Retinal pigment epithelial cell (primary cell): ENCODE measurements at places on chromosomes 6 and 20.

DNA sequence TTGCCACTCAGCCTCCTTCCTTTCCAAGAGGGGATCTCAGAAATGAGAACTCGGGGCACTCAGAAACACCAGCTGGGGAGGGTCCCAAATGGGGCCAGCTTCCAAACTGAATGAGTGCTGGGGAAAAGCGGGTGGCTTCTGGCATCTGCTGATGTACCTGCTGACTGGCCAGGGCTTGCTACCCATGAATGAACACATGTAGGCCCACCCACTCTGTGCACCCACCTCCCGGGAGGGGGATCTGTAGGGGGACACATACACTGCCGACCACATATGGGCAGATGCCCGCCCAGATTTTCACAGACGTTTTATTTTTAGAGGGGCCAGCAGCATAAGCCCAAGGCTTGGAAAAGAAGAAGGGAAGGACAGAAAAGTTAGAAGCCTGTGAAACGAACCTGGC is 231.9 kb upstream of the RNF24 start:
- no peak for DNase-seq

- no peak for DNase-seq
Measured at GRCh38 chr6:6891125-6891721, 216.5 kb upstream of the RREB1 start.

DNA sequence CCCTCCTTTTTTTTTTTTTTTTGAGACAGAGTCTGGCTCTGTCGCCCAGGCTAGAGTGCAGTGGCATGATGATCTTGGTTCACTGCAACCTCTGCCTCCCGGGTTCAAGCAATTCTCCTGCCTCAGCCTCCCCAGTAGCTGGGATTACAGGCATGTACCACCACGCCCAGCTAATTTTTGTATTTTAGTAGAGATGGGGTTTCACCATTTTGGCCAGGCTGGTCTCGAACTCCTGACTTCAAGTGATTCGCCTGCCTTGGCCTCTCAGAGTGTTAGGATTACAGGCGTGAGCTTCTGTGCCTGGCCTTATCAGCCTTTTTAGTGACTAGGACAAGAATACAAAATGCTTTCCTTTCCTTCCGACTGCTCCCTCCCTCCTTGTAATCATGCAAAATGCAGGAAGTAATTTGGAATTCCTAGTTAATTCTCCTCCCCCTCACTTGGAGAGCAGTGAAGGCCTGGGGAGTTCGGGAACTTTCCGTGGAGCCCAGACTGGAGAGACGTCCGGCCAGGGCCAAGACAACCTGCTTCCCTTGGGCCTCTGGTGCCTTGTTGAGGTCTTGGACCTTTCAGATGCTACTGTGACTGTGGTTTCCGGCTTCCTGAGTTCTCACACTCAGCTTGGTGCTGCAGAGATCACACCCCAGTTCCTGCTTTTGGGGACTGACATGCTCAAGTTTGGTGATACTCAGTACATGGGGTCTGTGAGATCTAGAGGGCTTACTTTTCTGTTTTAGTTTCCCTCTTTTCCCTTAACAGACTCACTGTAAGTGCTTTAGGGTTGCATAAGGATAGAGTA is 3.9 kb upstream of the PHF20 start:
- no peak for DNase-seq

GRCh38 chr6:31836047-31836473 is 8.5 kb downstream of the HSPA1B start:
- no peak for DNase-seq

DNA sequence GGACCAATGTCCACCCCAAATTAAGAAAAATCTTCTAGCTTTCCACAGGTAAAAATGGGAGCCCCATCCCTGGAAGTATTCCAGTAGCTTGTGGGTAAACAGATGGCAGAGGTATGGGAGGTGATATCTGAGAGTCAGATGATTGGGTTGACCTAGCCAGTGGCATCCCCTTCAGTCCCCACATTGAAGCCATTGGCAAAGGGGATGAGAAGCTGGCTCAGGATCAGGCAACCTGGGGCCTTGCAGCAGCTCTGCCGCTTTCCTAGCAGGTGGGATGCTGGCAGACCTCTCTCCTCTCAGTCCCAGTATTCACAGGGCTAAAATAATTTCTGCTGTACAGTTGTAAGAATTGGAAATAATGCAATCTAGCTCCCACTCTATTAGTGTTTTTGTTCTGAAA is 108.9 kb upstream of the KCNG1 start:
- DNase-seq: no peak

- DNase-seq: no peak
Measured at GRCh38 chr6:87139236-87139635, 16.1 kb upstream of the ZNF292 start.

DNA sequence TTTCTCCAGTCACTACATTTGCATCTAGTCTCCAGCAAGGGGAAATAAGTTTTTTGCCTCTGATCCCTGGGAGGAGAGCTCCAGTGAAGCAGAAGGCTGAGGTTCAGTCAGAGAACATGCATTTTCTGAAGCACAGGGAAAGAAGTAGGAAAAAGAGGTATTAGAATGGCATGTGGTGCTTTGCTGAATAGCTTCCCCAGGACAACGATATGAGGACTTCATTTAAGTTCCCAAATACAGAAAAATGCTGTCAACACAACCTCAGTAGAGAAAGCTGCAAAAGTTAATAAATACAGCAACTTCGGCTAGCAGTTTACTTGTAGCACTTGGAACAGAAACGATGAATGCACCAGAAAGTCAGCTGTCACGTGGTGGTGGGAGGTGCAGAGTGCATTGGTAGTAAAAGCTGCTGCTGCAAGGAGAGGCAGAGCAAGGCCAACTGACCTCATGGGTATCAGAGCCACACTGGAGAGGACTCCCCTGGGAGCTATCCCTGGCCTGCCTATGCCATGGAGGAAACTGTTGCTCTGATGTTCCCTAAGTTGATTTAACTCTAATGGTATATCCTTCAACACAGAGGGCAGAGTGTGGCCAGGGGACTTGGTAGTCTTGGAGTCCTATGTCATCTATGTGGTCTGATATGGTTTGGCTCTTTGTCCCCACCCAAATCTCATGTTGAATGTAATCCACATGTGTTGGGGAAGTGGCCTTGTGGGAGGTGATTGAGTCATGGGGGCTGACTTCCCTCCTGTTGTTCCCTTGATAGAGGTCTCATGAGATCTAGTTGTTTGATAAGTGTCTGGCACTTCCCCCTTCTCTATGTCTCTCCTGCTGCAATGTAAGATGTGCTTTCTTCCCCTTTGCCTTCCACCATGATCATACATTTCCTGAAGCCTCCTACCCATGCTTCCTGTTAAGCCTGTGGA is 85.9 kb downstream of the ADTRP start:
- no peak for DNase-seq

GRCh38 chr20:3352202-3352601 is 55.3 kb downstream of the DNAAF9 start:
- no peak for DNase-seq

DNA sequence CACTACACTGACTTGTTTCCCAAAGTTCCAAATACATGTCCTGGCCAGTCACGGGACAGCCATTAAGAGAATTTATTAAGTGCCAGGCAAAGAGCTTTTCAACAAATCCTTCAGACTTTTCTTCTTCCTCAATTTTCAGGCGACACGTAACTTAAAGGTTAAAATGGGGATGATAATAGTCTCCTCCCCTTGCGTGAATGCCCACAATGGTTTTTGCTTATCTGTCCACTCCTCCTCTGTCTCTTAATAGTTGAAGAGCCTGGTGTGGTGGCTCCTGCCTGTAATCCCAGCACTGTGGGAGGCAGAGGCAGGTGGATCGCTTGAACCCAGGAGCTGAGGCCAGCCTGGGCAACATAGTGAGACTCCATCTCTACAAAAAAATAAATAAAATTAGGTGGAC is 11.4 kb upstream of the PARD6B start:
- no peak for DNase-seq

- no peak for DNase-seq
Measured at GRCh38 chr6:7805078-7805849, 79.4 kb downstream of the BMP6 start.

DNA sequence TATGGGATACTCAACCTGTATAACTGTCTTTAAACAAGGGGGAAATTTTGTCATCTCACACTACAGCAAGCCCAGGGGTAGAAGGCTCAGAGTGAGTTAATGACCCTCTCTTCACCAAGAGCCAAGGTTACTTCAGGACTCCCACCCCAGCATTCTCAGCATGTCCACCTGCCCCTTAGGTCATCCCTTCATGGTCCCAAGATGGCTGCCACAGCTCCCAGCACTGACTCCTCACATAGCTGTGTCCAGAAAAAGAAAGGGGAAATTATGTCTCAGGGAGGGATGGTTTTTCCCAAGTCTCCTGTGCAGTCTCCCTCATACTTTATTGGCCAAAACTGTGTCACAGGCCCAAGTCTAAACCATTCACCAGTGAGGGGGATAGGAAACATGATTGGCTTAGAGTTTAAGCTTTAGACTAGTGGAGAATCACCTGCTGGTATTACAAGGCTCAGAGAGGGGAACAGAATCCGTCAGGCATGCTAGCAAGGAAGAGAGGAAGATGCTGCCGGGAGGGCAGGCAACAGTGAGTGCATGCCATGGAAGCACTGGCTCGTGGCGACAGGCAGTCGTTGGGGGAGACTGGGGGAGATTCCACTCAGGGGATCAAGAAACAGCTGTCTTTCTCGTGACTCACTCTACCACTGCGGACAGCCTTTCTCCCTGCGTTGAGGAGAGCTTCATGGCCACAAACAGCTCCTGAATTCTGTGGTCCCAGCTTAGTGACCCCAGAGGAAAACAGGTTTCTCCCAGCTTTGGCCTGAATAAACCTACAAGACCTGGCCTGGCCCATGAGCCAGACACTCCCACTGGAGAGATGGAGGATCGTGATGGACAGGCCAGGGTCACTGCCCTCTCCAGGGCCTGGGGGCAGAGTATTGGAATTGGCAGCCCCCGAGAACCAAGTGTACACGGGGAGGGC is 37.2 kb downstream of the HM13 start:
- DNase-seq: no peak

DNA sequence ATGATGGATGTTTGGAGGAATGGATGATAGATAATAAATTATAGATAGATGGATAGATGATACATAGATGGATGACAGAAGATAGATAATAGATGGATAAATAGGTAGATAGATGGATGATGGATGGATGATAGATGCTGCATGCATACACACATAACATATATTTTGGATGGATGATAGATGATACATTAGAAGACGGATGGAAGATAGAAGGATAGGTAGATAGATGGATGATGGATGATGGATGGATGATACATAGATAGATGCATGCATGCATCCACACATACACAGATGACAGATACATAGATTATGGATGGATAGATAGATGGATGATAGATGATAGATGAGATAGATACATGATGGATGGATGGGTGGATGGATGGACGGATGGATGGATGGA is 387.8 kb downstream of the TAF4 start:
- no peak for DNase-seq

GRCh38 chr6:126170978-126171382 is 168.9 kb upstream of the CENPW start:
- no peak for DNase-seq
